ENCODE measurements at places on chromosomes 16 and 17.

DNA sequence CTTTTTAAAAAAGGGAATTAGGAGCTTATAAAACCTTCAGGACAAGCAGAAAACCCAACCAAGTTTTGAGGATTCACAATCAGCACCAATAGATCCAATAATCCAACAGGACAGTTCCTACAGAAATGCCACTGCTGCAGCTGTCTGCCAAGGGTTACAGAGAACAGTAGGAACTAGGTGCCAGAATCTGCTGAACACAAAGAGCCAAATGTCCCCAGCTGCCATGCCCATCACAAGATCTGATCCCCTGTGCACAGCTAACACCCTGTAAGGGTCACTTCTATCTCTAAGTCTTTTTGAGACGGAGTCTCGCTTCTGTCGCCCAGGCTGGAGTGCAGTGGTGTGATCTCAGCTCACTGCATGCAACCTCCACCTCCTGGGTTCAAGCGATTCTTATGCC, 262.3 kb downstream of the STX8 start:
- DNase-seq, result no peak

DNA sequence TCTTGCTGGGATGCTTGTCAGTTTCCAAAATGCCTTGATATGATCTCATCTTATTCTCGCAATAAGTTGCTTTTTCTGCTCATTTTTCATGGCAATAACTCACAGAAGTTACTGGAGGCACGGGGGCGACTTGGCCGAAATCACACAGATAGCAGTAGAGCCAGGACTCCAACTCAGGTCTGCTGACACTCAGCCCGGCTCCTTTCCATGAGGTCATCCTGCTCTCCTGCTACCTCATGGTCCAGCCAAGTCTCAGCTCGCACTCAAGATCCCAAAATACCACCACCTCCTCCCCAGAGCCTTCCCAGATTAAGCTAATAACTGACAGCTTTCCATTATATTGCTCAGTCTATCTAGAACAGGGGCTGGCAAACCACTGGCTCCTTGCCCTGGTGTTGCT, 269.5 kb downstream of the MAP2K4 start:
- no peak for DNase-seq

GRCh38 chr17:30196504-30196903, 39.0 kb downstream of the SLC6A4 start:
- no peak for DNase-seq

- DNase-seq, result no peak
Measured at GRCh38 chr16:52563767-52564611, 17.0 kb upstream of the TOX3 start.

GRCh38 chr16:85438981-85439685, 174.0 kb upstream of the GSE1 start:
- DNase-seq, result no peak

GRCh38 chr17:65684631-65685030, 123.2 kb upstream of the AXIN2 start:
- DNase-seq, result no peak

DNA sequence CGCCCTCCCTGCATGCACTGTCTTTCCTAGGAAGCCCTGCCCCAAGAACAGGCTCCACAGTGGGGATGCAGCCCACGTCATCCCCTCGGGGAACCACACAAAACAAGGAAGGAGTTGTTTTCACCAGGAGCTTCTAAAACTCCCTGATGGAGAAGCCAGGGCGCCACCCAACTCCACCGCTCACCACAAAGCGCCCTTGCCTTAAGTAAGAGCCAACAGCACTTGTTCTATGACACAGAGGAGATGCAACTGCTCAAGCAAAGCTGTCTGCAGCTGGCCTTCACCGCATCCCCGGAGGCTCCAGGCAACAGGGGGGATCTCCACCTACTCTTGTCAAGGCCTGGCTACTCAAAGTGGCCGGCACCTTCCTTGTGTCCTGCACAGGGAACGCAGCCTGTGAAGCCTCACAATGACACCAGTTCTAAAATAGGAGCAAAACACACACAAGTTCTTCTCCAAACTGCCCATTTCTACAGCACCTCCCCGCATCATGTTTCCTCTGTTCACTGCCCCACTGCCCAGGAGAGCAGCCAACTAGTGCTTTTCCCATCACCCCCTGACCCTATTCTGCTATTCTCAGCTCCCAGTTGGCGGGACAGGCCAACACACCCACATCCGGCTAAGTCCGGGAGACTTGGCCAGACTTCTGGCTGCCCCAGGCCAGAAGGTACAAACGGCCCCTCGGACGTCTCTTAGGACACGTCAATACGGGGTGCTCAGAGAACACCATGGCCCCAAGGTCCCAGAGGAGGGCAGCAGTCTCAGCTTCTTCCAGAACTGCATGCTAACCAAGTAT, 24.2 kb downstream of the MPG start:
- no peak for DNase-seq

GRCh38 chr16:70522216-70523075, 908 bp downstream of the COG4 start:
- DNase-seq, result no peak

DNA sequence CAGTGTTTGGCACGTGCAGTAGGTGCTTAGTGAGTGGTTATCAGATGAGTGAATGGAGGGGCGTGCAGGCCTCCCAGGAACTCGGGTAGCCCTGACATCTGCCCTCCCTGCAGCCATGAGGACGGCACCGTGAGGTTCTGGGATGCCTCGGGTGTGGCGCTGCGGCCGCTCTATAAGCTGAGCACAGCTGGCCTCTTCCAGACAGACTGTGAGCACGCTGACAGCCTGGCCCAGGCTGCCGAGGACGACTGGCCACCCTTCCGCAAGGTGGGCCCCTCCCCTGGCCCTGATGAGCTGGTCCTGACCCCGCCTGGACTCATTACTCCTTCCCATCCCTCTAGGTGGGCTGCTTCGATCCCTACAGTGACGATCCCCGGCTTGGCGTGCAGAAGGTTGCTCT, 11.1 kb downstream of the LLGL1 start:
- no peak for DNase-seq

GRCh38 chr17:63290784-63291183, 155.3 kb downstream of the CYB561 start:
- no peak for DNase-seq

- DNase-seq, result no peak
Measured at GRCh38 chr17:76122431-76123190, 18.4 kb downstream of the FOXJ1 start.

DNA sequence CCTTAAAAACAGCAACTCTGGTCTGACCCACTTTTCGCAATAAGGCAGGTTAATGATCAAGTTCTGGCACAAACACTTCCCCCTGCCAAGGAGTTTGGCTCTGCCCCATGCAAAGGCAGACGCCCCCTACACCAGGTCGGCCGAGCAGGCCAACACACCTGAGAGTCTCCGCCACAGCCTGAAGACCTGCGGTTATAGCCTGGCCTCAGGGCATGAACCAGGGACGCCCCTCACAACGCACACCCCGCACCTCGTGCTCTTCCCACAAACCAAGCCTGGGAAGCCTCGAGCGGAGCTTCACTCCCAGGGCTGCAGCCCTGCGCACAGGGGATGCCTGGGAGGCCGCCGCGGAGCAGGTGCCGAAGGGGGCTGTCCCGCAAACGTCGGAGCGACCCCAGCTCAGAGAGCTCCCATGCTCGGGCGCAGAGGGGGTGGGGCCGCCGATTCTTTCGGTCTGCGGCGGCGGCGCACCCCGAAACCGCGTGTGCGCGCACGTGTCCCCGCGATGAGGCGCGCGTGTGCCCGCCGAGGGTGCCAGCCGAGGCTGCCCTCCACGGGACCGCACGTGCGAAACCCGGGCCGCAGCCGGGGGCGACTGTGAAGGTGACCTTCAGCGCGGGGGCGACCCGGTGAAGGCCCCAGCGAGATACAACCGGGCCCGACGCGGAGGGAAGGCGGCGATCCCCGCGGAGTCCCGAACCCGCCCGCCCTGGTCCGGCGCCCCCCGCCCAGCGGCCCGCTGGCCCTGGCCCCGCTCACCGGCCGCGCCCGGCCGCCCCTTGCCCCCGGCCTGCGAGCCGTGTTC, 559 bp downstream of the CLUH start:
- no peak for DNase-seq

DNA sequence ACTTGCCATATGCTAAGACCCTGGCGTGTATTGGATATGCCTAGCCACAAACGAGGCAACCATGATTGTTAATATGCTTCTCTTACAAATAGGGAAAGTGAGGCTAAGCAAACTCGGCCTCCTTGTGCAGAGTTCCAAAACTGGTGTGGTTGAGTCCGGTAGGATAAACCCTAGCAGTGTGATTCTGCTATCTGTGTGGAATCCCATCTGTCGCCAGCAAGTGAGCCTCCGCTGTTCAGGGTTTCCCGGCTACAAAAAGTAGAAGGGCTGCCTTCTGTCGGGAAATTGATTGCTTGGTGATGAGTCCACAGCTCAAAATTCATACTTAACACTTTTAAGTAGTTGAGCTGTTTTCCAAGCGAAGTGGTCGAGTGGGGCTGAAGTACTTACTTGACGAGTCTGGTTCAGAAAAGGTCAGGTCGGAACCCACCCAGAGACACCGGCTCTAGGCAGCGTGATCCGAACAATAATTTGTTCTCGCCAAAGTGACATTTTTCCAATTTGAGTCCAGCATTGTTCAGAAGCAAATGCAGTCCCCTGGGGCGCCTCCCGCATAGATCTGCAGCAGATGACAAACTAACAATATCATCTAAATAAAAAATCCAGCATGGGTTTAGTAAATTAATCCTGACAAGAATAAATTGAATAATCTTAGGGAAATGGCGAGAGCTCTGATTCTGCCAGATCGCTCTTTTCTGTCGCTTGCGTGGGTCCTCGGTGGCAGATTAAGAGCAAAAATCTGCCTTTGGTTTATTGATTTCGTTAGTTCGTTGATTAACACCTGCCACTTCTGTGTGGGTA, 686.7 kb upstream of the RBFOX1 start:
- no peak for DNase-seq

DNA sequence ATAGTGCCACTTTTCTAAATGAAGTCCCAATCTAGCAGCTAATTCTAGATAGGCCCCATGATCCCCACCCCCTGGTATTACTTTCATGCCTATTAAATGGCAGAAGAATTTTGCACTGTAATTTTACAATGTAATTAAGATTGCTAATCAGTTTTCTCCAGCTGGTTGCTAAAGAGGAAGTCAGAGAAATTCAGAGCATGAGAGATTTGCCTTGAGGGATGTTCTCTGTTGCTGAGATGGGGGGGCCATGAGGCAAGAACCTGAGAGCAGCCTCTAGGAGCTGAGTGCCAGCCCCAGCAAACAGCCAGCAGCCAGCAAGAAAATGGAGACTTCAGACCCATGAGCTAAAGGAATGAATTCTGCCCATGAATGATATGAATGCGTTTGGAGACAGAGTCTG, 38.9 kb downstream of the SHCBP1 start:
- DNase-seq, result no peak

GRCh38 chr16:20611975-20612481, 35.9 kb upstream of the ACSM2B start:
- no peak for DNase-seq

DNA sequence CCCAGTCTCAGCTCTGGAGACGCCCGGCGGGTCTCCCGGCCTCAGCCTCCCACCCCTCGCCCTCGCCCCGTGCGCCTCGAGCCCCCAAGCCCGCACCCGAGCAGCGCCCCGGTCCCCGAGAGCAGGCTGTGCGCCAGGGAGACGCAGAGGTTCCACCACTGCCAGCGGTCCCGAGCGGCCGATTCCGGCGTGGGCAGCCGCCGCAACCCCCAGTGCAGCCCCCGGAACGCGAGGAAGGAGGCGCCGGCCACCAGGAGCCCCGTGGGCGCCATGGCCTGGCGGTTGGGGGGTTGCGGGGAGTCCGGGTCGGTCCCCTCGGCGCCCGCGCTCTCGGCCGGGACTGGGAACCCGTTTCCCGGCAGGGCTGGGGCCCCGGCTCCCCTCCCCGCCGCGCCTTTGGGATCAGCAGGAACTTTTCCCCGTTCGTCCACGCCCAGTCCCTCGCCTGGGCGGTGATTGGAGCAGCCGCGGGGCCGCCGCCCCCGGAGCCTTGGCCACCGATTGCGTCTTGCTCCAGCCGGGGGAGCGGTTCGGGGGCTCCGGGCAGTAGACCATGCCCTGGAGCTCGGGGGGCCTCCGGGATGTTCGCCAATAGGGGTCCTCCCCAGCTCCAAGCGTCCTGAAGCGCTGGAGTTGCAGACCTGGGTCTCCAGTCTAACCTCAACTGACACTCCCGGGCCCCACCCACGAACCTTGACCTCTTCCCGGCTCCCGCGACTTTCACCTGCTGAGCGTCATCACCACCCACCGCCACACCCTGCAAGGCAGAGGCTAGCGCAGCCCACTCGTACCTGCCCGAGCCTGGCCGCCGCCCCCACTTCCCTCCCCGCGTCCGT, at the start of gene TLCD2:
Gene TLCD2, minus strand, starts transcription at position 407 of the 836 bp plus-strand sequence. Its CDS starts 135 bp downstream, at position 272.
- no peak for DNase-seq

DNA sequence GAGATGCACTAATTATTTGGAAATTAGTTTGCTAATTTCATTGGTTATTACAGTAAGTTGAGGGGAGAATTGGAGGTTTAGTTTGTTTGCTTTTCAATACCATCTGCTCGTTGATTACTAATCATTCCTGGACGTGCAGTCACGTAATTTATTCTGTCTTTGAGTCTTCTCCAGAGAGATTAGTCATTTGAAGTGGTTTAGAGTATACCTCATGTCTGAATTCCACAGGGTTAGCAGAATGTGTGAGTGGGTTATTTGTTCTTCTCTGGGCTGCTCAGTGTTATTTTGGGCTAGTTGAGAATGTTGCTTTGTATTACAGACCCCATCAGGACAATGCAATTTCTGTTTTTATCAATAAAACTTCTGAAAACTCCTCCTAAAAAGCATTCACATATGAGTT, 265.0 kb downstream of the RBFOX1 start:
- peak; percentile 3 for DNase-seq

DNA sequence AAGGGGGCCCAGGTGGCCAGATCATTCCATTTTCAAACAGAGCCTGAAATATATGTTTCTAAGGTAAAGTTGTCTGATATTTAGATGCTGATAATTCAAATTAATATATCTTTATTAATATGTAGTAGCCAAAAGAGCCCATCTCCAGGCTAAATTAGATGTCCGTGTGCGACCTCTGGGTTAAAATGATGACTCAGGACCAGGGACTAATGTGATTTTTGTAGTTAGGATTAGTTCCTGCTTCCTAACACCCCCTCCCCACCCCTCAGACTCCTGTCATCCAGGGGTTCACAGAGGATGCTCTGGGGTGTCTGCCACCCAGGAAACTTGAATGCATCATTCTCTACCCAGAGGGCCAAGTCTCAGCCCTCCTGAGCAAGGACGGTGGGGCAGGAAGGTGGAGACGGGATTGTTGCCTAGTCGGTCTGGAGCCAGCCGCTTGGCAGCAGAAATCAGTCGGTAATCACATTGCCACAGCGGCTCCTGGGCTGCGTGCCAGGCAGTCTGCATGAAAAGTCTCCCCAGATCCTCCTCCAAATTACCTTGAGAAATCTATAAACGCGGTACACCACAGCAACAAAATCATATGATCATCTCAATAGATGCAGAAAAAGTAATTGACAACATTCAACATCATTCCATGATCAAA, 29.8 kb downstream of the CNGB1 start:
- peak; percentile 4 for DNase-seq

- no peak for DNase-seq
Measured at GRCh38 chr17:45227926-45228762, 6.5 kb downstream of the FMNL1 start.

GRCh38 chr17:50685691-50686493, 21.8 kb downstream of the ANKRD40 start:
- no peak for DNase-seq

- no peak for DNase-seq
Measured at GRCh38 chr17:35129154-35129972, 7.9 kb downstream of the FNDC8 start.

Measured in skeletal muscle cell (primary cell).